Hippocampal formation (tissue), 2 donors: ENCODE measurements at places on chromosomes 2 and 18.

DNA sequence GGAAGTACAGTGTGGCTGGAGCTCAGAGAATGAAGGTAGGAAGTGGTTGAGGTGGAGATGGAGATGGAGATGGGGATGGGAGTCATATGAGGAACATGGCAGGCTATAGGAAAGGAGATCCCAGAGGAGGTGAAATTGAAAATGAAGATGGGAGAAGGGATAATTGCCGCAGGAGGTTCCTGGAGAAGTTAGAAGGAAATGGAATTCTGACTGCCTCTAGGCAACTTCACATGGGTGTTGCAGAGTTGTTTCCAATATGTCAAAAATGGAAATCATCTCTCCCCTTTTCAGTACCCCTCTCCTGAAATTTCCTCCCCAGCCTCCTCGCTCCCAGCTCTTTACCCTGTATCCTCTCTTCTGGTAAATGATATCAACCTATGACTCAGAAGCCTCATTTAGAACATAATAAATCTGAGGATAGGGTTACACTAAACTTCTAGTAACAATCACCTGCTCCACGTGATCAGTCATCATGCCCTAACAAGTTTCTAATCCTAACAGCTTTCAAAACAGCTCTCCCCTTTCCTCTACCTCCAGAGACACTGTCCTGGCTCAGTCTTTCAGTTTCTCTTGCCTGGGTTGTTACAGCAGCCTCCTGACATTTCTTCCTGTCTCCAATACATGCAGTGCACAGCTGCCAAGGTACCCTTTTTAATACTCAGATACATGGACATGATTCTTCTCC, 201.9 kb upstream of the RBMS1 start:
- DNase-seq, result no peak

- DNase-seq, result no peak
Observed at GRCh38 chr18:62066102-62066818, 120.6 kb downstream of the PIGN start.

DNA sequence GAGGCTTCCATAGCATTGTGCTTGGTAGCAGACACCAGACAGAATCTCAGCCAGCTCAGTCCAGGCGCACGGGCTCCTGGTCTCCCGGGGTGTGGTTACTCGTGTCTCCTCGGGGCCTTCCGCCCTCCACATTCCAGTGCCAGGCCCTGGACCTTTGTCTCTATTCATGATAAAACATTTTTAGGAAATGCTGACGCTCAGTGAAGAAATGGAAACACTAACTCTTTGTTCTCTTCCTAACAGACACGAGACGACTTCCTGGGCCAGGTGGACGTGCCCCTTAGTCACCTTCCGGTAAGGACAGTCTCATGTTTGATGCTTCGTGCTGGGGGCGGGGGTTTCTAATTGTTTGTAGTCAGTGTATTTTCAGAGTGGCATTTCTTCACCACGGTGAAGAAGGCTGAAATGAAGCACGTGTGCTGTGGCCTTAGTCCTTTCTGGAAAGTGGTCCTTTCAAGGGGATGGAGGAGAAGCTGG, 271.8 kb downstream of the NEDD4L start:
- DNase-seq, result no peak

DNA sequence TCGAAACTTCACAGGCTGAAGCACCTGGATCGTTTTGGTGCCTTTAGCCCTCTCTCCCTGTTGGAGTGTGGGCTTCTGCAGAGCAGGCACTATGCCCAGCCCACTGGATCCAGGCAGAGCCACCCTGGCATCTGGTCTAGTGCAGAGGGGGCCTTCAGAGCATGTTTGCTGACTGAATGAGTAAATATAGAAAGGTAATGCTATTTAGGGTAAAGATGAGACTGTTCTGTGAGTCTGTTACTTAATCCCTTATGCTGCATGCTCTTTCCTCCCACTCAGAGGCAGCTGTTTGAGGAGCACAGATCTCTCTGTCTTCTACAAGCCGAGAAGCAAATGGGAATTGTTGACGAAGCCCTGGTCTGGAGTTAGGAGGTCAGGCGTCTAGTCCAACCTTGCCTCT, 130.2 kb downstream of the RGPD3 start:
- peak; percentile 29 for DNase-seq

GRCh38 chr2:159735648-159736047, 23.3 kb downstream of the MARCHF7 start:
- no peak for DNase-seq

- DNase-seq, result no peak
Observed at GRCh38 chr2:83071352-83071751, 1387.7 kb downstream of the SUCLG1 start.

GRCh38 chr2:127672341-127673224, 2.7 kb downstream of the LIMS2 start:
- DNase-seq, result no peak

- DNase-seq, result no peak
Observed at GRCh38 chr2:186868344-186868743, 19.4 kb upstream of the ZSWIM2 start.

DNA sequence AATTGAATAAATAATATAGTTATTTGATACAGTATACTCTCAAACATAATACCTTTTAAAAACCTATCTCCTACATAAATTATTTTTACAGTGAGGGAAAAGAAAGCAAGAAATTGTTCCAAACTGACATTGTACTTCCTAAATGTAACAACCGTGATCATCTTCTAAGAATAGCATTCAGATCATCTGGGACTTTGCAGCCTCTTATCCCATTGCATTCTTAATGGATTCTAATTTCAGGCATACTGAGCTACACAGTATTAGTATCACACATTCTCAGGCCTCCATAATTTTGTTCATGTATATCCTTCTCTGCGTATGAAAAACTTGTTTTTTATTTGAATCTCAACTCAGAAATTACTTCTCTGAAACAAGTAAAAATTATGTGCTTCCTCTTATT, 1134.7 kb upstream of the CDH2 start:
- no peak for DNase-seq

DNA sequence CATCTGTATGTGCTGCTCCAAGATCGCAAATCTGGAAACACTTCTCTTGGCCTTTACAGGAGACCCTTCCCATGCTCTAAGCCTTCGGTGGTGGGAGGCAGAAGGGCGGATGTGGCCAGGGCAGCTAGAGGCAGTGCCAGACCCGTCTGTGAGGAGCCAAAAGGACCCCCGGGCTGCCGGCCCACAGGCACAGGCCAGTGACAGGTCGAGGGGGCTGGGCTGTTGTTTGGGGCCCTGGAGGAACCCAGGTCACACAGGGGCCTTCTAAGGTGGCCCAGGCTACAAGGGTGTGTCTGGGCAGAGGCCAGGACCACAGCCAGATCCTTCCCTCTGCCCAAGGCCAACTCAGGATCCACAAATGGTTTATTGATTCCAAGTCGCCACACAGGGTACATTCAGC, 49.4 kb downstream of the SLC66A2 start:
- DNase-seq, result no peak

DNA sequence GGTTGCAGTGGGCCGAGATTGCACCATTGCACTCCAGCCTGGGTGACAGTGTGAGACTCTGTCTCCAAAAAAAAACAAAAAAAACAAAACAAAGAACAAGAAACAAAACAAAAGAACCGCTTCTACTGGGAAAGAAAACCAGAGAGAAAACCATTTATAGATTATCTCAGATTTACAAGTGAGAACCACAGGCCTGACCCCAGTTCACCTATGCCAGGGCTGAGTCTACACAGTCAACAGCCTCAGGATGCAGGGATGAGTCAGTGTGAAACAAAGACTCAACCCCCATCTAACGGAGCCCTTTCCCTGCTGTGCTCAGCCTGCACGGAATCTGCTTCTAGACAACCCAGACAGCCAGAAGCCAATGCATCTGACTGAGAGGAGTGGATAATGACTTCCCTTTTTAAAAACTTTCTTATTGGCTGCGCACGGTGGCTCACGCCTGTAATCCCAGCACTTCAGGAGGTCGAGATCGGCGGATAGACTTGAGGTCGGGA, 25.5 kb upstream of the YWHAQ start:
- no peak for DNase-seq

DNA sequence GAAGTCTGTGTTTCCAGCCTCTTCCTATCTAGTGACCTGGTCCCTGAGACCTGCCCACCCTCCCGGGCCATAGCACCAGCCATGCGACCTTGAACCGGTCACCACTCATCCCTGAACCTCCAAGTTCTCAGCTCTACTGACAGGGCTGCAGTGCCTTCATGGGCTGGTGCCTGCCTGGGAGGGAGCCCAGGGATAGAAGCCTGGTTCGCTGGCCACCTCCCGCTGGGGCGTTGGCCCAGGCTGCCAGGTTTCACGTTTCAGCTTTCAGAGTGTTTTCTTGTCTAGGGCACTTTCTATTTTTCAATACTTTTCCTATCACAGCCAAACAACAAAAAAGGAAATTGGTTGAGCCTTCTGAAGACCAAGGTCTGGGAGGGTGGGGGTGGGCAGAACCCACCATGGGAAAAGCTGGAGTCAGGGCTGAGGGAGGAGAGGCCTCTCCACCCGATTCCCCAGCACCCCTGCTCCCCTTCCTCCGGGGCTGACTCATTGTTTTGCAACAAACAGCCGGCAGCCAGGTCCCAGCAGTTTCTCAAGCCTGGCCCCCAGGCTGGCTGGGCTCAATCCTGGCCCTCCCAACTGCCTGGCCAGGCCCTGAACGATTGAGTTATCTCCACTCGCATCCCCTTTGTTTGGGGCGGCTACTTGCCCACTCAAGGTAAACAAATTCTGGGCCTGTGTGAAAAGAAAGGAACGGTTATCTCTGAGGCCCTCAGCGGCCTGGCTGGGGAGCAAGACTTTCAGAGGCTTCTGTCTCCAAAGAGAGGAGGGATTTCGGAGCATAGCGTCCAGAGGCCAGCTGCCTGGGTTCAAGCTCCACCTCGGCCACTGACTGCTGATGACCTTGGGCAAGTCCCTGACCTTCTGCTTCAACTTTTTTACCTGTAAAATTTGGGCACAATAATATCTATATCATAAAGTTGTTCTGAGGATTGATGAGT, 47.5 kb downstream of the ZFP36L2 start:
- DNase-seq, result no peak

DNA sequence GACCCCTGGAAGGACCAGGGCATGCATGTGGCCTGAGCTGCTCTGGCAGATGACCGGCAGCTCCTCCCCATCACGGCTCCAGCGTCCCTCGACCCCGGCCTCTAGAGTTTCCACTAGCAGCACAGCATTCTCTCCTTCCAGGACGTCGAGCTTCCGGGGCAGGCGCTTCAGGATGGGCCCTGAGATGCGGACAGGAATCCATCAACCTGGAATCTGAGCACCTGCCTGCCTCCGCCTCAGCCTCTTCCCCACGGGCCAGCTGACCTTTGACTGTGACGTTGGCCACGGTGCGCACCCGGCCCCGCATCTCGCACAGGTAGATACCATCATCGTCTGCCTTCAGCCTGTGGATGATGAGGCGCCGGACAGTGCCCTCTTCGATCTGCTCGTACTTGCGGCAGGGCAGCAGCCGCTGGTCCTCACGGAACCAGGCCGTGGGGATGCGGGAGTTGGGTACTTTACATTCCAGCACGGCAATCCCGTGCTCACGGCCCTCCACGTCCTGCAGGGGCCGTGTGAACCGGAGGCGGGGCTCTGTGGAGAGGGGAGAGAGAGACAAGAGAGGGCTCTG, 3.5 kb downstream of the OBSL1 start:
- DNase-seq, result no peak
